RPMI7951 (cell line): ENCODE measurements at places on chromosomes 6 and 20.

DNA sequence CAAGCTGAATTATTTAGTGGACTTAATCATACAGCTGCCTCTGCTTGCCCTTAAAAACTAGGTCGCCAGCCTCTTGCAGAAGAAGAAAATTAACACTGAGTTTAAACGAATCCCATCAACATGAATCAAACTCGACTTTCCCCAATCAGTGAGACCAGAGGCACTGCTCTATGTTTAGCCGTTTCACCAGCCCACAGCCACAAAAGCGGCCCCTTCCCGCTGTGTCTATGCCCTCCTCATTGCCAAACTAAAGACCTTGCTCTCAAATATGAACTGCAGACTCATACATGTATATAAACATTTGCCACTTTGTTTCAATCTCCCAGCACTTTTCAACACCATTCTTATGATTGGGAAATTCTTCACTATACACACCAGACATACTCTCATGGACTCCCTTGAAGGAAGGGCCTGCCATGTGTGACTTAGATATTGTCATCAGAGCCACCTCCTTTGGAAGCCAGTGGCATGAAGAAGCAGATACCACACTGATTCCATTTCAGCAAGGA lies 105.8 kb upstream of the ADGRF1 start:
- no peak for DNase-seq

- no peak for DNase-seq
Observed at GRCh38 chr6:72784581-72784980, 162.7 kb downstream of the KCNQ5 start.

DNA sequence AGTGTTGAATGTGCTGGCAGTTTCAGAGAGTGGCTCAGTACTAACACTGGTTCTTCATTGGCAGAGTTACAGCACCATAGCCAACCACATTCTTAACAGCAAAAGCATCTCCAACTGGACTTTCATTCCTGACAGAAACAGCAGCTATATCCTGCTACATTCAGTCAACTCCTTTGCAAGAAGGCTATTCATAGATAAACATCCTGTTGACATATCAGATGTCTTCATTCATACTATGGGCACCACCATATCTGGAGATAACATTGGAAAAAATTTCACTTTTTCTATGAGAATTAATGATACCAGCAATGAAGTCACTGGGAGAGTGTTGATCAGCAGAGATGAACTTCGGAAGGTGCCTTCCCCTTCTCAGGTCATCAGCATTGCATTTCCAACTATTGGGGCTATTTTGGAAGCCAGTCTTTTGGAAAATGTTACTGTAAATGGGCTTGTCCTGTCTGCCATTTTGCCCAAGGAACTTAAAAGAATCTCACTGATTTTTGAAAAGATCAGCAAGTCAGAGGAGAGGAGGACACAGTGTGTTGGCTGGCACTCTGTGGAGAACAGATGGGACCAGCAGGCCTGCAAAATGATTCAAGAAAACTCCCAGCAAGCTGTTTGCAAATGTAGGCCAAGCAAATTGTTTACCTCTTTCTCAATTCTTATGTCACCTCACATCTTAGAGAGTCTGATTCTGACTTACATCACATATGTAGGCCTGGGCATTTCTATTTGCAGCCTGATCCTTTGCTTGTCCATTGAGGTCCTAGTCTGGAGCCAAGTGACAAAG lies 17.0 kb upstream of the ADGRF4 start:
- no peak for DNase-seq

GRCh38 chr6:158049055-158050028 lies 67.7 kb downstream of the SYNJ2 start:
- no peak for DNase-seq

DNA sequence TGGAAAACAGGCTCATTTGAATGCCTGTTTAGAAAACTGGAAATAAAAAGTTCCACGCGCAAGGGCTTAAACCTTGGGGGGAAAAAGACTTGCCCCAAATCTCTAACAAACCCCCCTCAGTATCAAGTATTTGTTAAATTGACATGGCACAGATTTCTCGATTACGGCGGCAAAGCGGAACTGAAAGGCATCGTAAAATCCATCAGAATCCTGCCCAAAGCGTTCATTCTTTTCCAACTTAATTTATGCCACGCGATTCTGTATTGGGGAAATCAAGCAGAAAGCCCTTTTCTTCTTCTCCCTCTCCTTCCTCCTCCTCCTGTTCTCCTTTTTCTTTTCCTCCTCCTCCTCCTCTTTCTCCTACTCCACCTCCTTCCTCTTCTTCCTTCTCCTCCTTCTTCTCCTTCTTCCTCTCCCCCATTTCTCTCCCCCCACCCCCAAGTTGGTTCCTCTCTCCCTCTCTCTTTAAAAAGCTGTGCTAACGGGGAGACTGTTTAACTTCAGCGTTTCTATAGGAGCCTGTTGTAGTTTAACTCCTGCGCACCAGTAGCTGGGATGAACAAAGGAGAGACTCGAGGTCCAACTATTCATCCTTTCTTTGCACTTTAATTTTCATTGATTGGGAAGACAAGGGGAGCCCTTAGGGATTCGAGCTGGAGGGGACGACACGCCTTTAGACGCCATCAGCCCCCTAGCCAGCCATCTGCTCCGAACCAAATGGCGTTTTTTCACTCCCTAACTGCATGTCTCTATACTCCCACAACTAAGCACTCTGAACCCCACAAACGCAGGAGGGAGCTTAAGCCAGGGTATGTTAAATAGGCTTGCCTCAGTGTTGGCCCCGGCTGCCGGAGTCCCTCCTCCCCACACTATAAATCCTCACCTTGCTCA lies 2.7 kb upstream of the DLL1 start:
- no peak for DNase-seq

- DNase-seq = no peak
Observed at GRCh38 chr6:167953551-167953950, 43.9 kb upstream of the KIF25 start.

DNA sequence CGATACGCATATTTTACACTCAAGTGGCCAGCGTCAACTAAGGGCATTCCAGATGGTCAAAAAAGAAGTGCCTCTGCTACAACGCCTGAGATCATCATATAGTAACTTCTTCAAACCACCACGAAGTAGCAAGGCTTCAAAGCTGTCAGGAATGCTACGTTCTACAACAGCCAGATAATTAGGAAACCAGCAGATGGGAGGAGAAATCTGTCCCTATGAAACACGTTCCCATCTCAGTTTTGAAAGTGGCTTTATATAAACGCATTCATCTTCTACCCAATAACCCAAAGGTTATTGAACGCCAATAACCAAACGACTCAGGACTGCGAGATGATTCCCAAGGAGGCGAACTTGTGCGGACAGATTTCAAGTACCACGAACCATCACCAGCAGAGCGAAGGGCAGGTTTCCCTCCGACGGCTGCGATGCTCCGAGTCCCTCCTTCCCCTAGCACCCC lies 1.2 kb downstream of the ABHD12 start:
- peak; percentile 60 for DNase-seq

DNA sequence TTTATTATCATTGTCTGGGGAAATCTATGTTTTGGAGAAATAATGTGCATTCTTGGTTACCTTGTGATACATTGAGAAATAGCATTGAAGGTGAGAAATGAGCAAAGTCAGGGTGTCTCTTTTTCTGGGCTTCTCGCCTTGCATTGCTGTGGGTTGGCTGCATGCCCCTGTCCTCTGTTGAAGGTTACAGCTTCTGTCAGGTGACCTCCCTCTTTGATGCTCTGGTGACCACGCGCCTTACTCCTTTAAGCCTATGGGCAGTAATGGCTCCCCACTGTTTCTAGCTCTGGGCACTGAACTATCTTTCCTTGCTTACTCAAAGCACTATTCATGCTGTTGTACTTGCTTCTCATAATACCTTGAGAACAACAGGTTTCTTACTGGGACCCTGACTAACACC lies 14.6 kb downstream of the ADGRB3 start:
- no peak for DNase-seq

DNA sequence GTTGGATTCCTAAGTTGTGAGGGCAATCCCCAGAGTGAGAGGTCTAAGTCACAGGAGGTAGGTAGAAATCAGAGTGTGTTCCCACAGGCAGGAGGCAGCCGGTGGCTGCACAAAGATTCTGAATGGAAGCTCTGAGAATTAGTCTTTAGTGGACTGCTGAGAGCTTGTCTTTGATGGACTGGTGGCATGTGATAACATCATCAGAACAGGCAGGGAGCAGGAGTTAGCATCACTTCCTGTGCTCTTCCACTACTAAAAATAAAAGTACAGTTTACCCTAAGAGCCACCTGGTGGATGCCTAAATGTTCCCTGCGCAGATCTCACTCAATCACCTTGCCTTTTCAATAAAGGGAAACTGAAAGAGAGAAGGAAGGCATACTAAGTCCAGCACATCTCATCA lies 294.6 kb upstream of the POU3F2 start:
- DNase-seq = no peak
